ENCODE measurements at places on chromosomes 3 and 15. TPM values are rescaled to one million over a fixed set of nuclear protein-coding genes. Genes with fewer than 3 reads are reported as not detected.

The LEKR1 gene
- 0.88 TPM for total RNA-seq

DNA sequence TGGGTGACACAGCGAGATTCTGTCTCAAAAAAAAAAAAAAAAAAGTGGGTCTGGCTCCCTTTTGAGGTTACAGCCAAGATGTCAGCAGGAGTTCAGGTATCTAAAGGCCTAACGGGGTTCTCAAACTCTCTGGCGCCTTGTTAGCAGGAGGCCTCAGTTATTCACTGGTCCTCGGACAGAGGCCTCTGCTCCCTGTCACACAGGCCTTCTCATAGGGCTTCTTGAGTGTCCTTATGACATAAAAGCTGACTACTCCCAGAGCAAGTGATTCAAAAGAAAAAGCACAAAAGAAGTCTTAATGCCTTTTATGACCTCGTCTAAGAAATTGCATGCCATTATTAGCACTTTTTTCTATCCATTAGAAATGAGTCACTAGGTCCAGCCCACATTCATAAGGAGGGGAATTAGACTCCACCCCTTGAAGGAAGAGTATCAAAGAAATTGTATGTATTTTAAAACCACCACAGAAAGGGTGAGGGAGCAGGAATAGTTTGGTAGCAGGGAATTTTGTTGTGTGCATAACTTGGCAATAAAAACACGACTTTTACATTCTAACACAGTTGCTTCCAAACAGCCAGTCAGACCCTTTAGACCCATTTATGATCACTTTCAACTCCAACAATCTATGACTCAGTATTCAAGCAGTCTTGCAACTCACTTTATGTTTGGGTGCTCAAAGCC lies 90.3 kb downstream of the MEX3B start:
- DNase-seq, result no peak

The HDGFL3 gene
- 5.8 TPM for total RNA-seq

The GOLGA8H gene
- total RNA-seq, result 0.95 TPM

Measured in pancreas (tissue), 10 donors.